G401 (cell line): ENCODE measurements at places on chromosomes 11 and 22.

- peak; percentile 68 for DNase-seq
Observed at GRCh38 chr22:30675436-30675835, 7.8 kb upstream of the DUSP18 start.

GRCh38 chr11:119258983-119259382 lies 52.8 kb downstream of the CBL start:
- no peak for DNase-seq

GRCh38 chr22:30877662-30878515 lies 90.7 kb downstream of the MORC2 start:
- DNase-seq: peak; percentile 47

DNA sequence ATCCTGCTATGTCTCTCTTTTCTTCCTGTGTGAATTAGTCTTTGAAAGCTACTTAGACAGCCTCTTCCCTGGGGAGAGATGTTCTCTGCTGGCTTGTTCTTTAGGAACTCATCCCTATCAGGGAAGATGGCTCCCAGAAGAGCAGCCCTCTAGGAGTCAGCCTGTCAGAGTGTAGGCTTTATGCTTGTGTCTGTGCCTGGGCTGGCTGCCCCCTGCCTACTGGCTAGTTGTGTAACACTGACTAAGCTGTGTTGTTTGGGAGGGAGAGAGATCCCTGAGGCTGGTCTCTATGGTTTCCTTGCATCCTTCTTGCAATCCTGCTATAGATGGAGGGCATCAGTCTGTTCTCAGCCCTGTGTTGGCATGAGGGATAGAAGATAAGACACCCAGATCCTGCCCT lies 112.2 kb downstream of the STIM1 start:
- no peak for DNase-seq

DNA sequence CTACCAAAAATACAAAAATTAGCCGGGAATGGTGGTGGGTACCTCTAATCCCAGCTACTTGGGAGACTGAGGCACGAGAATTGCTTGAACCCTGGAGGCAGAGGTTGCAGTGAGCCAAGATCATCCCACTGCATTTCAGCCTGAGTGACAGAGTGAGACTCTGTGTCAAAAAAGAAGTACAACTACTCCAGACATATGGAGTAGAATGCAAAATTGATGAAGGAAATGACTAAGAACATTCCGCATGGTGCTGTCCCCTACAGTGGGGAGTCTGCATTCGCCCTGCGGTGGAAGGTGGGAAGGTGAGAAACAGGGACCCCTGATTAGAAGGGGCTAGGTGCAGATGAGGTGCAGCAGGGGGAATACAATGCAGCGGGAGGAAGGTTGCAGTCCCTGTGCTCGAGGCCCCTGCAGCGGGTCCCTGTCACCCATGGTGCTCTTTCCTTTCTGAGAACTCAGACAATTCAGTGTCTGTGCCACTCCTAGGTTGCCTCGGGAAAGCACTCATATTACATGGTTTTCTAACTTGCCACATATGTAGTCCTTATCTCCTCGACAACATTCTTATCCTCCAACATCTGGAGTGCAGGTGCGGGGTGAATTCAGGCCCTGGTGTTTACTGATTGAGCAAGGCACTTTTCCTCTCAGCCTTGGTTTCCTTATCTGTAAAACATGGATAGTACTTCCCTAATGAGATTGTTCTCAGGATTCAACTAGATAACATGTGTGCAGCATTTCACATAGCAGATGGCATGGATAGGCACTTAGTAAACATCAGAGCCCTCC lies 5.2 kb downstream of the POLD4 start:
- DNase-seq: no peak
